ENCODE measurements at places on chromosomes 7 and 10. TPM values are rescaled to one million over a fixed set of nuclear protein-coding genes. Genes with fewer than 3 reads are reported as not detected.

DNA sequence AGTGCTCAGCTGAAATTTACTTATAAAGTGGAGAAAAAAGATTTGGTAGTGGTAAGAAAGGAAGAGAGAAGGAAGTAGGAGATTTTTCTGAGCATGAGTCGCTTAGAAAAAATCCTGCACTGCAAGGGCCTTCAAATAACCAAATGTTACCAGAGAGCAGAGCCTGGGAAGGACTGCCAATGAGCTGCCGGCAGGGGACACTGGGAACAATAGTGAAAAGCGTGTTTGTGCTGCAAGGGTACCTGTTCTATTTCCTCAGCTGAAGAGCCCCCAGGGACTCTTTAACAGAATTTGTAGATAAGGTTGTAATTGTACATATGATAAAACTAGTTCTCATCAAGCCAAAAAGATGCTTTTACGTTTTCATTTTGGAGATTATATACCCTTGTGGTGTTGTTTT lies 696.3 kb upstream of the C7orf33 start:
- no peak overlapping the region for H3K27ac ChIP-seq
- H3K27me3 ChIP-seq = no peaks in the 10 kb centered on the region
- H3K4me1 ChIP-seq = no peaks in the 10 kb centered on the region
- no peaks in the 10 kb centered on the region for H3K36me3 ChIP-seq

DNA sequence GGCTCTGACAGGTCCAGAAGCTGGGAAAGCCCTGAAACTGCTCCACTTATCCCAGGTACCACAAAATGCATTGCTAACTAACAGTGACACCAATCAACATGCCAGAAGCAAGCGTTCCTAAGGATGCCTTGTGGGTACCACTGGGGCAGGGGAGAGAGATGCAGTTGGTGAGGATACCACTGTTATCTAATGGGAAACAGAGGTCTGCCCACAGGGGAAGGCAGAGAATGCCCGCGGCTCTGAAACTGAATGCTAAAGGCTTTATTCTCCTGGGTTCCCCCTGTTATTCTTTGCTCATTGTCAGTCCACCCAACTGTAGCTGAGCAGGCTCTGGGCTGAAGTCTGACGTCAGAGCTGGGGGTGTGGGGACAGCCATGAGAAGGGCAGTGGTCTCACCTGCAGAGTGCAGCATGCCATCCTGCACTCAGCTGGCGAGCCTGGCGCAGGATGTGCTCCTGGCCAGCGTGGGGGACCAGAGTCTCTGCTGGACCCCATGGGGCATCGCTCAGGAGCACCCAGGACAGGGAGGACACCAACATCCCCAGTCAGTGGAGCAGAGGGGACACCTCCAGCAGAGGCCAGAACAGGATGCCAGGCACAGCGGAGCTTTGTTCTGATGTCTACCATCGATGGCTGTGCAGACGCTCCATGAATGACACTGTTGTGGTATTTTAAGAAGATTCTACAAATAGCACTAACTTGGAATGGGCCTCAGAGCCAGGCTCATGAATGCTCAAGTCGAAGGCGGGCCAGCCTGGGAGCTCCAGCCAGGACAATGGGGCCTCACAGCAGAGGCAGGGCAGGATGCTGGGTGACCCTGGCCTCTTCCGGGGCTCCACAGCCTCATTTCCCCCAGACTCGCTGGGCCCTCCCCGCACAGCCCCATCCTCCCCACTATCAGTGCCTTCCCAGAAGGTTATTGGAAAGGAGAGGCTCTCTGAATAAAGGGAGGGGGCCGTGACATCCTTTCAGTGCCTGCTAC lies 95.8 kb downstream of the ARHGAP22 start:
- DNase-seq = peak; percentile 5
- no peak overlapping the region for H3K4me3 ChIP-seq
- H3K36me3 ChIP-seq = no peaks in the 10 kb centered on the region
- no peaks in the 10 kb centered on the region for H3K4me1 ChIP-seq
- no peak overlapping the region for H3K27ac ChIP-seq

- peaks cover 13% of the 10 kb centered on the region for H3K4me1 ChIP-seq
- no peak overlapping the region for H3K4me3 ChIP-seq
- no peaks in the 10 kb centered on the region for H3K27me3 ChIP-seq
- DNase-seq = no peak
- no peak overlapping the region for H3K27ac ChIP-seq
- peaks cover 12% of the 10 kb centered on the region for H3K36me3 ChIP-seq
Observed at GRCh38 chr10:59894114-59894513, 12.2 kb downstream of the CCDC6 start.

GRCh38 chr10:76036111-76036940 lies 604.9 kb downstream of the LRMDA start:
- H3K4me3 ChIP-seq = no peak overlapping the region
- no peaks in the 10 kb centered on the region for H3K27me3 ChIP-seq
- H3K27ac ChIP-seq = no peak overlapping the region
- no peaks in the 10 kb centered on the region for H3K36me3 ChIP-seq
- no peaks in the 10 kb centered on the region for H3K4me1 ChIP-seq

DNA sequence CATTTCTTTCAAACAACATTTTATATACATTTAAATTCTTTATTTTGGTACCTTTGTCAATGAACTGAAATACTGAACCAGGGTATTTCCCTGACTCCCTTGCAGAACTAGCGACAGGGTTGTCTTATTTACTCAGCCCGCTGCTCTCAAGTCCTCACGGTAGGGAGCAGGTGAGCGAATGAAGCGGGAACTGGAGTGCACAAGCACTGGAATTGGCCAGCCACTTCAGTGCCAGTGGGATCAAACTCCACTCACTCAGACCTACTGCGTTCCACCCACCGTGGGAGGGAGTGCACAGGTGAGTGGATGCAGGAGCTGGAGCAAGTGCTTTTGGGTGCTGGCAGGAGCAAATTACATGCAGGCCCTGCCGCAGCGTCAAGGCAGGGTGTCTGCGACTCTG lies 28.1 kb upstream of the NEUROD6 start:
- H3K27ac ChIP-seq = no peak overlapping the region
- no peaks in the 10 kb centered on the region for H3K27me3 ChIP-seq
- H3K4me3 ChIP-seq = no peak overlapping the region

DNA sequence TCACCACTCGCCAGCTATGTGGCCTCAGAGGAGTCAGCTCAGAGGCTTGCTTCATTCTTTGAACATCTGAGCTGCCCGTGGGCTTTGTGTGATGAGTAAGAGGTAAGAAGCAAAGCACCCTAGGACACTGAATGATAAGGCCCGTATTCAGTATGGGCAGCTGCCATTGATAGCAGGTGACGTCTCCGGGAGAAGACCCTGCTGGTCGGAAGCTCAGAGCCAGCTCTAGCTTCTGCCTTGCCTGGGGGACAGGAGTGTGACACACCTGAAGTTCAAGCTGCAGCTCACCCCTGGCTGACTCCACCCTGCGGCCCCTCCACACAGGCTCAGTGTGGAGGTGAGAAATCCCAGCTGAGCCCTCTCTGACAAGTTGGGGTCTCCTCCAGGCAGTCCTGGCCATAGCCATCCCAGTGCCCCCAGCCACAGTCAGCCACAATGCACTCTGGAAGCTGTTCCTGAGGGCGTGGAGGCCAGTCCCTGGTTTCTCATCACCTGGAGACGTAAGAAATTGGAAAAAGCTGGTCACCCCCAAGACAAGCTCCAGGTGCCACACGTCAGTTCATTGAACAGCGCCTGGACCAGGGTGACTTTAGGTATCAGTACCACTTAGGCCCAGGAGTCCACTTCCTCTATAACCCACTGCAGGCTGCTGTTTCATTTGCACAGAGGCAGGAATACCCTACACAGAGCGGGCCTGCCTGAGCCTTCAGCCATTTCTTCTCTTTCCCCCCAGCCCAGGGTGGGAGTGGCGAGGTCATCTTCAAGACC lies 164.9 kb upstream of the RHEB start:
- H3K4me3 ChIP-seq = no peak overlapping the region
- no peak overlapping the region for H3K27ac ChIP-seq
- no peaks in the 10 kb centered on the region for H3K36me3 ChIP-seq
- H3K27me3 ChIP-seq = no peaks in the 10 kb centered on the region
- DNase-seq = no peak

DNA sequence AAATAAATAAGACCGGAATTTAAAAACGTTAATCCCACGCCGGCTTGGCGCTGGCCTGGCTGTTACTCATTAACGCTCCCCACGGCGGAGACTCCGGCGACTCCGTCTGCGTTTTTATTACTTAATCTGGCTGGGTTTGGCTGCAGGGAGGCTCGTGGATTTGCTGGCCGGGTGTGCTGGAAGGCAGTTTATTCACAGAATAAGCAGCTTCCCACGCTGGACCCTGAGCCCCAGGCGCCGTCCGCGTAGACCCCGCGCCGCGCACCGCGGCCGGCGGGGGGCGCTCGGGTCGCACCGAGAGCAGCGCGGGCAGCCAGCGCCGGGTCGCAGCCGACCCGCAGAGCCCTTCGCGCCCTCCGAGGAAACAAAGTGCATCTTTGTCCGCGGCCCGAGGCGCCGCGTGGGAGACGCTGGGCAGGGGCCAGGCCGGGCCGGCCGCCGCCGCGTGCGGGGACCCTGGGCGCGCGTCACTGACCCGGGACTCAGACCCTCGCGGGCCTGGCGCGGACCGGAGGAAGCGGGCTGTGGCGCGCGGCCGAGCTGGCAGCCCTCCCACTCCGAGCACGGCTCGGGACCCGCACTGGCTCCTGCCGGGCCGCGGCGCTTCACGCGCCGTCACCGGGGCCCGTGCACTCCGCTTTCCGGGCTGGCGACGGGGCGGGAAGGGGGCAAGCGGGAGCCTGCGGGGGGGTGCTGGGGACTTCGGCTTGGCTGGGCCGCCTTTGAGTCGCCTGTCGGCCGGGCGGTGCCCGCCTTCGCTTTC lies 587 bp upstream of the GRK5 start:
- peak overlapping the region; percentile 97 for H3K27ac ChIP-seq
- no peaks in the 10 kb centered on the region for H3K36me3 ChIP-seq

- H3K36me3 ChIP-seq = peaks cover 3% of the 10 kb centered on the region
- H3K27me3 ChIP-seq = peaks cover 64% of the 10 kb centered on the region
- DNase-seq = no peak
- peaks cover 7% of the 10 kb centered on the region for H3K4me1 ChIP-seq
- no peak overlapping the region for H3K4me3 ChIP-seq
Observed at GRCh38 chr10:30056767-30057355, 2.5 kb downstream of the JCAD start.

DNA sequence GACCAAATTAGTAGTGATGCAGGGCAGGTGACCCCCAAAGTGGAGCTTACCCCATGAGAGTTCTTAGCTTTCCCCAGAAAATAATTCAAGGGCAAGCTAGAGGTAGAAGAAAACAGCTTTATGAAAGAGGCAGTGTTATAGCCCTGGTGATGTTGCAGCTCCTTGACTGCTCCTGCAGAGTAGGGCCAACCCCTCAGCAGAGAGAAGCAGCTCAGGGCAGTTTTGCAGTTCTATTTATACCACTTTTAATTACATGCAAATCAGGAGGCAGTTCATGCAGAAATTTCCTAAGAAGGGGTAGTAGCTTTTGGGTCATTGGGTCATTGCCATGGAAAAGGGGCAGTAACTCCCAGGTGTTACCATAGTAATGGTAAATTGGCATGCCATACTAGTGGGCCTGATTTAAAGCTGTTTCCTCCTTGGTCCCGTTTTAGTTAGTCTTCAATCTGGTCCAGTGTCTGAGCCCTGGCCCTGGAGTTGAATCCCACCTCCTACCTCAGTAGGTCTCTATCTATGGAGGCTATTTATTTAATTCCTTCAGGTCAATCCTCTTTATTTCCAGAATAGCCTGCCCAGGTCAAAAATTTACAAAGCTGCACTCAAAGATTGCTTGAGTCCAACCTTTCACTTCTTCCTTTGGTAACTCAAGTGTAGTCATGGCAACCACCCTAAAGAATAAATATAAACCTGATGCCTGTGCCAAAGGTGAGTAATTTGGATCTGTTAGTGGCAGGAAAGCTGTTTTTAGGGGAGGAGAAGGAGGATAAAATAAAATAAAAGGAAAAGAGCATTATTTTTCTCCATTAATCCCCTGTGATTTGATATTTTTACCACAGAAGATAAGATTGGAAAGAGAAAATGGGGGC lies 29.5 kb downstream of the PLXDC2 start:
- no peak overlapping the region for H3K27ac ChIP-seq
- no peak for DNase-seq
- no peaks in the 10 kb centered on the region for H3K4me1 ChIP-seq

DNA sequence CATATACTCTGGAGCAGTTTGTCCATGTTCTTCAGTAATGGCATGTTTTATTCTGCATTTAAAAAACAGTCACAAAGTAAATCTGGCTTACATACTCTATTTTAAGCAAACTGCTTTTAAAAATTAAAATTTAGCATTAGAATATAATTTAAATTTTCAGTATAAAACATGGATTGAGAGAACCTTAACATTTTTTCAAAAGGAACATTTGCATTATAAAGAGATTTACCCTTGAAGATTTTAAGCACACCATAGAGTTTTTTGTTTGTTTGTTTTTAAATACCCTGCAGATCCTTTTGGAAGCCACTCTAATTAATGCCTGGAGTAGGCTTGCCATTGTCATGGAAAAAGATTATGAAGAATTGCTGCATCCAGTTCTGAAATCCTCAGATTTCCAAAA lies 70.4 kb downstream of the ZNRF2 start:
- no peak overlapping the region for H3K4me3 ChIP-seq
- H3K36me3 ChIP-seq = peaks cover 17% of the 10 kb centered on the region
- DNase-seq = no peak
- peaks cover 11% of the 10 kb centered on the region for H3K4me1 ChIP-seq

DNA sequence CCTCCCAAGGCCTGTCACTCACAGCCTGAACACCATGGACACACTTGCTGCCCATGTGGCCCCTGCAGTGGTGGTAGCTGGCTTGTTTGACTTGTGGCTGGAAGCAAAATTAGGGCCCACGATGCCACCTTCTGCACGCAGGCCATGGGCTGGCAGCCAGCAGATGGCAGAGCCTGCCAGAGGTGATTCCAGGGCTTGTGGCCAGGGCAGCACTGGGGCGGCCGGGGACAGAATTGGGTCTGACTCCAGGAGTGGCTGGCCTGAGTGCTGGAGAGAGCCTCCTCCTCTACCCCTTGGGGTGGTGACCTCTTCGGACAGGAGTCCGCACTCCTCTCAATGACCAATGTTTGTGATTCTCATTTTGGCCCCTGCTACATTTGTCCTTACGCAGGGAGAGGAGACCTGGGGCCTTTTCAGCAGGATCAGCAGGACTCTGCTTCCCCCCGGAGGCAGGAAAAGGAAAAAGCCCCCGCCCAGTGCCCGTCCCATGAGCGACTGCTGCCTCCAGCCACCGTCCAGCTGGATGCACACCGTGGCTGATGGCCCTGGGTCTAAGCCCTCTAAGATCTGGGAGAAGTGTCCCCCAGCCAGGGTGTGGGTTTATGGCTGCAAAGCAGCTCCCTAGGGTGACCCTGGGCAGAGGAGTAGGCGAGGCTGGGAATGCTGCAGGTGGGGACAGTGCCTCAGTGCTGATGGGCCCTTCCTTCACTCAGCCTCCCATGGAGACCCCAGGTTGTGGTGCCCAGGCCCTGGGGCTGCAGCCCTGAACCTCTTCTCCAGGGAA lies 26.5 kb downstream of the DNAJB12 start:
- peaks cover 81% of the 10 kb centered on the region for H3K4me1 ChIP-seq
- no peak for DNase-seq
- peaks cover 20% of the 10 kb centered on the region for H3K36me3 ChIP-seq
- H3K4me3 ChIP-seq = peak overlapping the region; percentile 99

The ABCB1 gene
- total RNA-seq = 9.8 TPM

The GALNT17 gene
- not detected for total RNA-seq

The COBL gene
- not detected for total RNA-seq

The CHRM2 gene
- not detected for total RNA-seq

The METTL2B gene
- total RNA-seq = 23.3 TPM

Data from activated CD4-positive, alpha-beta memory T cell treated with anti-CD3 and anti-CD28 coated beads, Interleukin-2, amount 10 ng/mL, durations not matched to agents 7 days and 5 days (primary cell).